ENCODE measurements at places on chromosomes 12 and 14.
A peak's percentile ranks its signal among the peaks of the same experiment; 100 is the strongest.

DNA sequence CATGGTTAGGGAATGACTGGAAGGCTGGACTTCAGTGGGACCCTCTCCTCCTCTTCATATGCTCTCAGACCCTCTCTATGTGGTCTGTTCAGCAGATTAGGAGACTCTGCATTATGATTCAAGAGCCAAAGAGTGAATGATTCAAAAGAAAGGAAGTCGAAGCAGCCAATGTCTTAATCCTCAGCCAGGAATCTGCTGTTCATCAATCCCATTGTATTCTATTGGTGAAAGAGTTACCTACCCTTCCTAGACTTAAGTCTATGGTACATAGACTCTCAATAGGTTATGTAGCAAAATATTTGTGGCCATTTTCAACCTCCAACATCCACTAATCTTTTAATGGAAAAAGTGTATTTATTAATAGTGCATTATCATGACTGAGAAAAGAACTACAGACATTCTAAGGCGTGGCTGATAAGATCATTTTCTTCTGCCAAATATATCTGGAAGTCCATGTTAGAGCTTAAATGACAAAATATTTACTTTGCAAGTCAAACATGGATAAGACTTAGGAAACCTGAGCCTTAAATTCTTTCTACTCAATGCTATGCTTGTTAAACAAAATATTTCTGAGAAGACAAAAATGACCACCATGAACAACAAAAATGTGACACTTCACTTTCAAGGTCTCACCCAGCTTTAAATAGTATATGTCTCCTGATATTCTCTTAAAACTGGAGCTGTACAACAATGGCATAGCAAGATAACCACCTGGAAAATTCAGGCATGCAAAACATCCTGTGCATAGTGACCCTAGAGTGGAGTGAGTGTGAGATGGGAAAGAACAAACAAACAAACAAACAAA lies 1100.6 kb downstream of the GALC start:
- no peak for DNase-seq

DNA sequence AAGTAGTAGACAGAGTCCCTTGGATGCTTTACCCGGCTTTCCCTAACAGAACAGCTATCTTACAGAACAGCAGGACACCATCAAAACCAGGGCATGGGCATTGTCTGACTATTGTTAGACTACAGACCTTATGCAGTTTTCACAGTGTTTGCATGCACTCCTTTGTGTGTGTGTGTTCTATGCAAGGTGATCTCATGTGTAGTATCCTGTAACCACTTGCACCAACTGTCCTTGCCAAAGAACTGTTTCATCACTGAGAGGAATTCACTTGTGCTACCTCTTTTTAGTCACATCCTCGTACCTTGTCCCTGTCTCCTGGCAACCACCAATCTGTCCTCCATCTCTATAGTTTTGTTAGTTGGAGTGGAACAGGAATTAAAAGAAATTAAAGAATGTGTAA lies 183.6 kb upstream of the PZP start:
- DNase-seq = no peak

GRCh38 chr14:104091927-104092771 lies 6.6 kb downstream of the ASPG start:
- DNase-seq = no peak

DNA sequence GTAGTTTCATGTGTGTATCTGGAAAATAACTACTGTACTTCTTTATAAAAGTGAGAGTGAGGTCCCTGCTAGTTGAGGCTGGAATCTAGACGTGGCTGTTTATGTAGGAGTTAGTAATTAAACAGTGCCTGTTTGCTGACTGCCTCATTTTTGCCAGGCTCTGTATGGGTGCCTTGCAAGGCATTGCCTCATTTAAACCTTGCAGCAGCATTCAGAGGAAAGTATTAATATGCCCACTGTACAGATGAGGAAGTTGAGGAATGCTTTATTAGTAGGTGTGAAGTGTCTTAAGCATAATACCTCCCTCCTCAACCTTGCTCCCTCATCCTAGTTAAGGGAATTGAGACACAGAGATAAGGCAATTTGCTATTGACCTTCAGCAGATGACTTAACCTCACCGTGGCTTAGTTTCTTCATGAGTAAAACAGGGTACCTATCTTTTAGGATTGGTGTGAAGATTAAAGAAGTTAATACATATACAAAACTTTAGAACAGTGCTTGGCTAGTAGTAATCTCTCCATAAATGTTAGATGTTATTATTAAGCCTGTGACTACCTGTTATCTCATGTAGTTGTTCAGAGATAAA lies 28.7 kb downstream of the PPM1A start:
- DNase-seq = no peak

- peak; percentile 66 for DNase-seq
Observed at GRCh38 chr12:10392394-10392930, 2.6 kb upstream of the KLRK1 start.

GRCh38 chr12:50699940-50700339 lies 64.0 kb upstream of the ATF1 start:
- no peak for DNase-seq

- peak; percentile 31 for DNase-seq
Observed at GRCh38 chr12:54749191-54749818, 101.1 kb upstream of the DCD start.

DNA sequence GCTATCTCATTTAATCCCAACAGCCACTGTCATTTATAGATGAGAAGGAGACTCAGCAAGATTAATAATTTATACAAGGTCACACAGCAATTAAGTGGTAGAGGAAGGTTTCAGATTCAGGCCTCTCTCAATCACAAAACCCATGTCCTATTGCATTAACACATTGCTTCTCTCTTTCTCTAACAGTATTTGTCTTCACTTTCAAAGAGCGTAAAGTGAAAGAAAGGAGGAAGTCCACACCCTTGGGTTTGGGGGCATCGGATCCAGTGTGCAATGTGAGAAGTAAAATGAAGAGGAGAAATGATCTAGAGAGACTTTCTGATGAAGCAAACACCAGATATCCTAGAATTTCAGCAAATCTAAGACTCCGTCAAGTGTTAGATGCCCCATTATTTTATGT lies 7.0 kb upstream of the VRK1 start:
- DNase-seq = no peak
